HFFc6 (cell line): ENCODE measurements at places on chromosomes 4 and X. TPM values are rescaled to one million over a fixed set of nuclear protein-coding genes. Genes with fewer than 3 reads are reported as not detected.

GRCh38 chrX:85851418-85851817 lies 195.9 kb downstream of the CHM start:
- H3K27me3 ChIP-seq, result no peaks in the 10 kb centered on the region; the same call in none of the 2 replicates
- no peak overlapping the region for H3K27ac ChIP-seq
- H3K4me3 ChIP-seq, result no peak overlapping the region
- no peaks in the 10 kb centered on the region for H3K4me1 ChIP-seq
- peak; percentile 1 for DNase-seq

GRCh38 chr4:77204621-77205020 lies 47.6 kb downstream of the CCNG2 start:
- no peak overlapping the region for H3K4me3 ChIP-seq
- no peak overlapping the region for H3K27ac ChIP-seq
- no peaks in the 10 kb centered on the region for H3K36me3 ChIP-seq
- peaks cover 17% of the 10 kb centered on the region for H3K4me1 ChIP-seq
- no peak for DNase-seq

- H3K4me3 ChIP-seq, result peak within 1 kb of the TSS; percentile 94
- H3K4me1 ChIP-seq, result peaks cover 13% of the 10 kb centered on the region
- peaks cover 5% of the 10 kb centered on the region for H3K27me3 ChIP-seq
- DNase-seq, result peak; percentile 78
Measured at GRCh38 chr4:1683736-1684505, at the start of gene FAM53A. FAM53A (minus strand) TSS chr4:1684313; CDS start chr4:1668741, 15,572 bp downstream.

GRCh38 chrX:37976153-37976552 lies 30.2 kb upstream of the SYTL5 start:
- H3K36me3 ChIP-seq, result no peaks in the 10 kb centered on the region
- H3K4me3 ChIP-seq, result no peak overlapping the region
- DNase-seq, result no peak
- H3K27ac ChIP-seq, result no peak overlapping the region

GRCh38 chr4:138609943-138610350 lies 367.8 kb upstream of the SLC7A11 start:
- DNase-seq, result peak; percentile 51
- peaks cover 16% of the 10 kb centered on the region for H3K4me1 ChIP-seq
- peak overlapping the region; percentile 43 for H3K27ac ChIP-seq
- H3K27me3 ChIP-seq, result peaks cover 7% of the 10 kb centered on the region
- peak overlapping the region; percentile 44 for H3K4me3 ChIP-seq

GRCh38 chrX:16215660-16216059 lies 48.4 kb downstream of the MAGEB17 start:
- no peaks in the 10 kb centered on the region for H3K27me3 ChIP-seq
- H3K36me3 ChIP-seq, result no peaks in the 10 kb centered on the region
- peaks cover 14% of the 10 kb centered on the region for H3K4me1 ChIP-seq
- DNase-seq, result no peak

GRCh38 chr4:53686521-53686920 lies 95.2 kb upstream of the LNX1 start:
- peaks cover 5% of the 10 kb centered on the region; the same call in 1 of the 2 replicates for H3K36me3 ChIP-seq
- H3K4me1 ChIP-seq, result peaks cover 81% of the 10 kb centered on the region
- H3K27me3 ChIP-seq, result no peaks in the 10 kb centered on the region; the same call in 1 of the 2 replicates
- H3K27ac ChIP-seq, result peak overlapping the region; percentile 96

DNA sequence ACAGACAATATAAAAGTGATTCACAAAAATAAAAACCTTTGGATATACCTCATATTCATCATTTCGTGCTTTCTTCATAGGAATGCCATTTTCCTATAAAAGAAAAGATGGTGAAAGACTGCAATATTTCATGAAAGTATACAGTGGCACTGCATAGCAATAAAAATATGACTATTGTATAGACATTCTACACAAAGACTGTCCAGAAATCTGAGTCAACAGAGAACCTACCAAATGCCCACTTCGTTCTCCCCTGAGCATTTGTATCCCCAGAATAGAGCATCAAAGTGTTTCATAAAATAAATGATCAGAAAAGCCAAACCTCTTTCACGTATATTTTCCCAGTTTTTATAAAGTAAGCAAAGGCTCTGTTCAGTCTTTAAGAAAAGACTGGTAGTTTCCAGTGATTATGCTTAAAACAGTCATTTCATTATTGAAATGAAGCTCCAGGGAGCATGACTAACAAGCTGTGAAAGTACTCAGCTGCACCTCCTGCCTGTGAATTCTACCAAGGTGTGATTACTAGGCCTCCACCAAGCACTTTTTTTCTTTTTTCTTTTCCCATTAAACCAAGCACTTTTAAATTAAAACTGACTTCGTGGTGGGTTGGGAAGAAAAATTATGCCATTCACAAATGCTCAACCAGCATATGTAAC lies 20.2 kb downstream of the PPA2 start:
- H3K27ac ChIP-seq, result no peak overlapping the region
- H3K4me3 ChIP-seq, result no peak overlapping the region
- no peak for DNase-seq
- peaks cover 17% of the 10 kb centered on the region for H3K36me3 ChIP-seq
- peaks cover 7% of the 10 kb centered on the region for H3K4me1 ChIP-seq

- no peak overlapping the region for H3K4me3 ChIP-seq
- no peak for DNase-seq
- H3K27ac ChIP-seq, result no peak overlapping the region
Measured at GRCh38 chrX:997631-998137, 214.8 kb downstream of the CRLF2 start.

- no peaks in the 10 kb centered on the region for H3K4me1 ChIP-seq
- no peaks in the 10 kb centered on the region for H3K36me3 ChIP-seq
- H3K27me3 ChIP-seq, result peaks cover 6% of the 10 kb centered on the region; the same call in 1 of the 2 replicates
- no peak overlapping the region for H3K4me3 ChIP-seq
Measured at GRCh38 chr4:122423246-122423645, 33.3 kb downstream of the IL2 start.

DNA sequence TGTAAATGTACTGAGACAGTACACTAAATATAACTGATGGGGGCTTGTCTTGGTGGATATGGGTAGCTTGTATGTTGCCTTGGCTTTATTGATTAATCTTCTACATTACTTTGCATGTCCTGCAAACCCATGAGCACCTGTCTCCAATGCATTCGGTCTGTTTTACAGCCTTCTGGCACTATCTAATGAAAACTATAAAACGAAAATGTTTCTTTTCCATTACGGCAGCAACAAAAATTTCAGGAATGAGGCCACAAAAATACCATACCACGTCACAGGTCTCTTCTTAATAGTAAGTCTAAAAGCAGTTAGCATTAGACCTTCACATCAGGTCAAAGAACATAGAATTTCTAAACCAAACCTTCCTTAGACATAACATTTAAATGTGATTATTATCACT lies 49.8 kb downstream of the EDNRA start:
- H3K27me3 ChIP-seq, result peaks cover 2% of the 10 kb centered on the region; the same call in 1 of the 2 replicates
- peak overlapping the region; percentile 27; the same call in 1 of the 2 replicates for H3K27ac ChIP-seq
- DNase-seq, result peak; percentile 51
- no peaks in the 10 kb centered on the region for H3K36me3 ChIP-seq

DNA sequence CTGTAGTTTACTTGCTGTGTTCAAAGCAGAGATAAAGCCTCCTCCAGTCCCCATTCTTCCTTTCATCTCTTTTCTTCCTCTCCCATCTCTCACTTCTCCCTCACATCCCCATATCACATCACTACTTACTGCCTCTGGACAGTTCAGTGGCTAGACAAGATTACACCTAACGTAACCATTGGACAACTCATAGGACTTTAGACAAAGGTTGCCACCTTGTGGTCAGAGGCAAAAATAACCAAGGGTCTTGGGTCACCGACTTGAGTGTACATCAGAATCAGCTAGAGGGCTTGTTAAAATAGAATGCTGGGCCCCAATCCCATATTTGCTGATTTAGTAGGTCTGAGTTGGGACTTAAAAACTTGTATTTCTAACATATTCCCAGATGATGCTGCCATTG lies 109.3 kb upstream of the DGKK start:
- no peaks in the 10 kb centered on the region for H3K4me1 ChIP-seq
- H3K27ac ChIP-seq, result no peak overlapping the region
- no peaks in the 10 kb centered on the region for H3K27me3 ChIP-seq
- no peaks in the 10 kb centered on the region for H3K36me3 ChIP-seq

DNA sequence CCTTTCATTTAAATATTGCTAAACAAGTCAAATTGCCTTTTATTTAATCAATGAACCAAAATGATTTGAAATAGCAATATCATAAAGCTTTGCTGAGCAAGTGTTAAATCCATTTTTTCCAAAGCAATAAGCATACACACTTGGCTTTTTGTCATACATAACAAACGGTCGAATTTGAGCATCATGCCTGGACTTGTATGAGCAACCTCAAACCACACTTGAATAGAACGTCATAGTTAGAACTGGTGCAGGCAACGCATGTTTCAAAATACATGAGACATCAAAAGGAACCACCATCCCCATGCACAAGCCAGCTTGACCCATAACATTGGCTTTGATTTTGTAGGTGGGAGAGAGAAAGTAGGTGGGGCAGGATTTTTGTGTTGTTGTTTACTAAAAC lies 812.3 kb upstream of the FRG1 start:
- H3K4me3 ChIP-seq, result no peak overlapping the region
- no peaks in the 10 kb centered on the region for H3K4me1 ChIP-seq
- no peaks in the 10 kb centered on the region; the same call in none of the 2 replicates for H3K27me3 ChIP-seq
- no peaks in the 10 kb centered on the region for H3K36me3 ChIP-seq
- H3K27ac ChIP-seq, result no peak overlapping the region
- DNase-seq, result no peak

DNA sequence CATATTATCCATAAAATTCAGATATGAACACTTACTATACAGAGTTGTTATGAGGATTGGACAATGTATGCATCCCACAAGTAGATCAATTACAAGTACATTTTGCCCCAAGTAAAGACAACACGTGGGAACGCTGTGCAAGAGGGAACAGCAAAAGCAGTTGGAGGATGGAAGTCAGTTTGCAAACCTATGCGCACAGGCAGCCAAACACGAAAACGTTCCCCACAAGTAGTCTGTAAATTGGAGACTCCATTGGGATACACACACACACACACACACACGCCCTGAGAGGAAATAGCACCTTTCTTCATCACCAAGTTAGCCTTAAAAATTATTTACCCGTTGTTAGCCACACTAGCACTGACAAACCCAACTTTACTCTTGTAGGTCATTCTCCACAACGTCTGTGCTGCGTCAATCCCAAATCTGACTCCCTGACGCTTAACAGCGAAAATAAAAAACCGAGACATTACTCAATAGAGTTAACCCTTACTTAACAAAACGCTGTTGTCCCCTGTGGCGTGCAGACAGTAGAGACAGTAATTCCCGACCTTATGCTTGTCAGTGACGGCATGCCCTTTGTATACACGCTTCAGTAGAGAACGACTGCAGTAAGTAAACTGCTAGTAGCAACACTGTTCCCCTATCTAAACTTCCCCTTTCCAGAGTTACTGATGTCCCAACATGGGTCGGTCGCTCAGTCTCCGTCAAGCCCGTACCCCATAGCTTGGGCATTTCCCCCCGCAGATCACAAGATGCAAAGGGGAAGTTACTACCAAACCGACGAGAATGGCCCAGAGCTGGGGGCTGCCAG lies 730 bp downstream of the MANBA start:
- DNase-seq, result peak; percentile 50
- no peaks in the 10 kb centered on the region for H3K27me3 ChIP-seq
- H3K4me3 ChIP-seq, result peak overlapping the region; percentile 92
- peaks cover 11% of the 10 kb centered on the region; the same call in 1 of the 2 replicates for H3K36me3 ChIP-seq
- peaks cover 39% of the 10 kb centered on the region for H3K4me1 ChIP-seq

- peaks cover 37% of the 10 kb centered on the region for H3K4me1 ChIP-seq
- no peaks in the 10 kb centered on the region for H3K27me3 ChIP-seq
- H3K36me3 ChIP-seq, result no peaks in the 10 kb centered on the region
- H3K4me3 ChIP-seq, result no peak overlapping the region
Measured at GRCh38 chr4:166311169-166311568, 438.1 kb downstream of the TLL1 start.

GRCh38 chr4:108034565-108034964 lies 44.9 kb downstream of the HADH start:
- peaks cover 17% of the 10 kb centered on the region for H3K36me3 ChIP-seq
- DNase-seq, result no peak
- H3K4me1 ChIP-seq, result peaks cover 21% of the 10 kb centered on the region
- H3K27me3 ChIP-seq, result peaks cover 3% of the 10 kb centered on the region; the same call in 1 of the 2 replicates
- no peak overlapping the region for H3K4me3 ChIP-seq

DNA sequence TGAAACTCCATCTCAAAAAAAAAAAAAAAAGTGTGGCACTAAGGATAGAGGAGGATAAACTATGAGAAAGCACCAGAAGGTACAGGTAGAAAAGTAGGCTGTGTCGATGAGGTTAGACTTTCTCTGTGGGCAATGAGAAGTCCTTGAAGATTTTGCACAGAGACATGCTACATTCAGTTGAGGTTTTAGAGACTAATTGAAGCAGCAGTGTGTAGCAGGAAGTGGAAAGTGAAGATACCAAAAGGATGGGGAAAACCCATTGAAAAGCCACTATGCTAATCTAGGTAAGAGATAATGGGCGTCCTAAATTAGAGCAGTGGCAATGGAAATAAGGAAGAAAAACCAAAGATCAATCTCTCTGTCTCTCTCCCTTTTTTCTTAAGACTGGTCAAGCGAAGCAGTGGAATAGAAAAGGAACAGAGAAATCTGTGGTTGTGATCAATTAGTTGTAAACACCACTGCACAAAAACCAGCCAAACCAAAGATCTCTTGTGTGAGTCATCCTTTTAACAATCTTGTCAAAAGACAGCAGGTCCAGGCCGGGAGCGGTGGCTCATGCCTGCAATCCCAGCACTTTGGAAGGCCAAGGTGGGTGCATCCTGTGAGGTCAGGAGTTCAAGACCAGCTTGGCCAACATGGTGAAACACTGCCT lies 3.5 kb downstream of the SPINK2 start:
- H3K27ac ChIP-seq, result no peak overlapping the region
- no peak for DNase-seq
- H3K4me1 ChIP-seq, result no peaks in the 10 kb centered on the region
- H3K4me3 ChIP-seq, result no peak overlapping the region

- no peak for DNase-seq
- no peaks in the 10 kb centered on the region for H3K36me3 ChIP-seq
- H3K27ac ChIP-seq, result no peak overlapping the region
- no peak overlapping the region for H3K4me3 ChIP-seq
- peaks cover 3% of the 10 kb centered on the region for H3K27me3 ChIP-seq
Measured at GRCh38 chr4:15765391-15765790, 12.7 kb upstream of the CD38 start.

DNA sequence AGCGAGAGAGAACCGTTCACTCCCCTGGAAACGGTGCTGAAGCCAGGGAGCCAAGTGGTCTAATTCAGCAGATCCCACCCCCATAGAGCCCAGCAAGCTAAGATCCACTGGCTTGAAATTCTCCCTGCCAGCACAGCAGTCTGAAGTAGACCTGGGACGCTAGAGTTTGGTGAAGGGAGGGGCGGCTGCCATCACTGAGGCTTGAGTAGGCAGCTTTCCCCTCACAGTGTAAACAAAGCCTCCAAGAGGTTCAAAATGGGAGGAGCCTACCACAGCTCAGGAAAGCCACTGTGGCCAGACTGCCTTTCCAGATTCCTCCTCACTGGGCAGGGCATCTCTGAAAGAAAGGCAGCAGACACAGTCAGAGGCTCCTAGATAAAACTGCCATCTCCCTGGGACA lies 37.8 kb upstream of the CDS1 start:
- H3K4me1 ChIP-seq, result no peaks in the 10 kb centered on the region
- peaks cover 4% of the 10 kb centered on the region for H3K27me3 ChIP-seq
- no peaks in the 10 kb centered on the region for H3K36me3 ChIP-seq
- H3K4me3 ChIP-seq, result no peak overlapping the region

The PABPC1L2B gene
- total RNA-seq, result not detected in 3 replicates

The JCHAIN gene
- total RNA-seq, result 1.3 TPM in 2 of 3 replicates, not detected in the other

The CCNA2 gene
- total RNA-seq, result 29.2 to 70.2 TPM (median 54.9 TPM) in 3 replicates

The NOX1 gene
- total RNA-seq, result not detected in 3 replicates

The PHOX2B gene
- total RNA-seq, result not detected in 3 replicates

The ZFP42 gene
- not detected in 3 replicates for total RNA-seq

The SPANXN4 gene
- not detected in 3 replicates for total RNA-seq
